ENCODE measurements at places on chromosomes 4 and X.

DNA sequence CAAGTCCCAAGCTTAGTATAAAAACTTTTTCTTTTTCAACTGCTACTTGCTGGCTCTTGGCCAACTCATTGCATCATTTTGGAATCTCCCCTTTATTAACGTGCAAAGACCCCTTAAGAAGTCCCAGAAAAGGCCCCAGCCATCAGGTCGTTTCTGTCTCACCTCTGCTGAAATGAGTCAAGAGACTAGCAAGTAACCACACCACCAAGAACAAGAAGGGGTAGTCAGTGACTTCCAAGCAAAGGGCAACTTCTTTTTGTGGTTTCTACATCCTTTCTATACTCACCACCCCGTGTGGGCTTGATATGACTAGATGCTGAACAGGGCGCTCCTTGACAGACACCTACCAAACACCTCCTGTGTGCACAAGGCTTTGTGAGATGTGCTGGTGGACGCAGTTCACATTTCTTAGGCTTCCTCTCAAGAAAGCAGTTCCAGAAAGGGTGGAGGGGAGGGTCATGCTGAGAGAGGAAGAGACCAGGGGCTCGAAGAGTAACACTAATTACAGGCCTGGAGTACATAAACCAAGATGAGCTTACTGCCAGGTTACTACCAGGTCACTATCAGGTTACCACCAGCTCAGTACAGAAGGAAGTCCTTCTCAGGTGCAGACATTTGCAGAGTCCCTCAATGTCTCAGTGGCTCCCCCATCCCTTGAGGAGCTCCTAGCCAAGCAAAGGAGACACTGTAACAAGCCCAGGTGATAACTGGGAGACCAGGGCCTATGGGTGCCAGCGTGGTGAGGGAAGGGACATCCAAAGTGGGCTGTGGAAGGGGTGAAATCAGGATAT, 19.3 kb downstream of the JAKMIP1 start:
- no peak for DNase-seq

- DNase-seq, result peak; percentile 46
Observed at GRCh38 chrX:154411981-154412340, 622 bp downstream of the TAFAZZIN start.

DNA sequence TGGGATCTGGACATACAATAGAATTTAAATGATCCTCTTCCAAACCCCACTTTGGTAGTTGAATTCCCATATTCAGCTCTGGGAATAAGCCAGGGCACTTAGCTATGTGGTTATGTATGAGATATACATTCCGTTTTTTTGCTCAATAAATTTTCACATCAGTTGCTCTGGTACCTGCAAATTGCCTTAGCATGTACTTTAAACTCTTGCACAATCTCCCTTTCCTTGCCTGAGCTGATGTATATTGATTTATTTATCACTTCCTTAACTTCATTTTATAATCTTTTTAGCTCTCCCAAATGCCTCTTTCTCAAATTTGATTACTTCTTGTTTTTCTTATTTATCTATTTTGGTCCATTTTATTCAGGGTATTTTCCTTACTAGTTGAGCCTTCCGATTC, 90.1 kb upstream of the AGA start:
- DNase-seq, result no peak

- no peak for DNase-seq
Observed at GRCh38 chr4:119726505-119726904, 97.9 kb upstream of the PDE5A start.

GRCh38 chrX:81261576-81261975, 59.7 kb downstream of the SH3BGRL start:
- DNase-seq, result no peak
